ENCODE measurements at places on chromosomes 3 and 15. TPM values are rescaled to one million over a fixed set of nuclear protein-coding genes. Genes with fewer than 3 reads are reported as not detected.

DNA sequence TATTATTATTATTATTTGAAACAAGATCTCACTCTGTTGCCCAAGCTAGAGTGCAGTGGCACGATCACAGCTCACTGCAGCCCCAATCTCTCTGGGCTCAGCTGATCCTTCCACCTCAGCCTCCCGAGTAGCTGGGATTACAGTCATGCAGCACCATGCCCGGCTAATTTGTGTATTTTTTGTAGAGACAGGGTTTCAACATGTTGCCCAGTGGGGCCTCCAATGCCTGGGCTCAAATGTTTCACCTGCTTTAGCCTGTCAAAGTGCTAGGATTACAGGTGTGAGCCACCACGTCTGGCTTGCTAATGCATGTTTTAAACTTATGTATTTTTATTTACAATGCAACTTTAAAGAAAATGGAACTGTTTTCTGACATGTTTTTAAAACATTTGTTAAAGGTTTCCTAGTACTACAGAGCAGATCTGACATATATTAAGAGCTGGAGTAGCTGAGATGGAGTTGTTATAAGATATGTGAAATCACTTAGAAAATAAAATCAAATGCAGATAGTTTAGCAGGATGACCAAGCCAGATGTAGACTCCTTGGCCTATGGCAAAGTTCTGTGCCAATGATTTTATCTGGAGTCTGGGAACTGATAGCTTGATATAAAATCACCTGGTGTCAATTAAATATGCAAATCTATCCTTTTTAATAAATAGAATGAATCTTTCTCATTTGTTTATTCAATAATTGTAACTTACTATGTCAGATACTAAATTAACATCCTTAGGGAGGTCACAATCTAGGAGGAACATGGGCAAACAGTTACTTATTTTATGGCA lies 310.1 kb upstream of the NAALADL2 start:
- no peak for DNase-seq

DNA sequence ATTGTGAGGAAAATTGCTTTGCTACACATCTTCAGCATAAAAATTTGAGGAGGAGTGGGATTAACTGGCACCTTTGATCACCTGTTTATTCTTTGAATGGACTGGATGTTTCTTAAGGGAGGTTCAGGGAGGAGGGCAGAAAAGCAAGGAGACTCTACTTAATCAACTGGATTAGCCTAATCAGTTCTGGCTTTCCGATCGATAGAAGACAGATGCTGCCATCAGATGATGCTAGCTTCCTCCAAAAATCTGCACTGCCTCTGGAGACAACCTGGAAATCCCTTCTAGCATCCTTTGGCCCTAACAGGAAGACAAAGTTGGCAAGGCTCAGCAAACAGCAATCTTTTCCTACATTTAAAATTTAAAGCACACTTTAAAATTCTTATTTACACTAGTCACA lies 197.8 kb downstream of the EBLN2 start:
- DNase-seq = no peak

The HTR3E gene
- not detected for total RNA-seq

The IMPDH2 gene
- 190 TPM for total RNA-seq

The RAB6B gene
- 0.86 TPM for total RNA-seq

The CPNE9 gene
- not detected for total RNA-seq

The CHST2 gene
- 0.64 TPM for total RNA-seq

Measured in A673 (cell line).